ENCODE measurements at places on chromosomes 12 and 14.

GRCh38 chr12:50785406-50786001, 21.6 kb downstream of the ATF1 start:
- no peak for DNase-seq

DNA sequence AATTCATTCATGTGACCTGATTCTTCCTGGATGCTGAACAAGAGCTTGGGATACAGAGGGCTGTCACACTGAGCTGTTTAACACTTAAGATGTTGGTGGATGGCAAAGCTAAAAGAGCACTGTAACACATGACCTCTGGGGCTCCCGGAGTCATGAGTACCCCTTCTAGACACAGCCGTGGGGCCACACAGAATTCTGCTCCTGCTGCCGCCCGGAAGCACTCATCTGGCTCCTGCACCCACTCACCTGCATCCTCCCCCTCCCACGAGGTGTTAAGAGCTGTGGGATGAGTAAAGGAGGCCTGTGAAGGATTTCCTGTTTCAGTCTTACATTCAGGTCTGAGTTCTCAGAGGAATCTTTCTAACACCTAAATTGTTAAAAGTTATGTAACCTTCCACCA, 78.0 kb upstream of the SSTR1 start:
- DNase-seq = no peak

DNA sequence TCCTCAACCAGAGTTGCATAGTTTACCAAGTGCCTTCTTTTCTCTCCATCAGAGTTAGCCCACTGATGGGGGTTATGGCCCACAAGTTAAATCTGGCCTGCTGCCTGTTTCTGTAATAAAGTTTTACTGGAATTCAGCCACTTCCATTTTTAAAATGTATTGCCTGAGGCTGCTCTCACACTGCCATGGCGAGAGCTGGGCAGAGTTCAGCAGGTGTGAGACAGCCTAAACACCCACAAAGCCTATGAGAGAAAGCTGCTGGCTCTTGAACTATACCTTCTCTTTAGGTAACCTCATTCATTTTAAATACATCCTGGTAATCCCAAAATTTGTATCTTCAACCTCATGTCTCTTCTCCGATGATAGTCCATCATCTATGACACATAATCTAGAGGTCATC, 86.1 kb downstream of the BCL2L14 start:
- no peak for DNase-seq

DNA sequence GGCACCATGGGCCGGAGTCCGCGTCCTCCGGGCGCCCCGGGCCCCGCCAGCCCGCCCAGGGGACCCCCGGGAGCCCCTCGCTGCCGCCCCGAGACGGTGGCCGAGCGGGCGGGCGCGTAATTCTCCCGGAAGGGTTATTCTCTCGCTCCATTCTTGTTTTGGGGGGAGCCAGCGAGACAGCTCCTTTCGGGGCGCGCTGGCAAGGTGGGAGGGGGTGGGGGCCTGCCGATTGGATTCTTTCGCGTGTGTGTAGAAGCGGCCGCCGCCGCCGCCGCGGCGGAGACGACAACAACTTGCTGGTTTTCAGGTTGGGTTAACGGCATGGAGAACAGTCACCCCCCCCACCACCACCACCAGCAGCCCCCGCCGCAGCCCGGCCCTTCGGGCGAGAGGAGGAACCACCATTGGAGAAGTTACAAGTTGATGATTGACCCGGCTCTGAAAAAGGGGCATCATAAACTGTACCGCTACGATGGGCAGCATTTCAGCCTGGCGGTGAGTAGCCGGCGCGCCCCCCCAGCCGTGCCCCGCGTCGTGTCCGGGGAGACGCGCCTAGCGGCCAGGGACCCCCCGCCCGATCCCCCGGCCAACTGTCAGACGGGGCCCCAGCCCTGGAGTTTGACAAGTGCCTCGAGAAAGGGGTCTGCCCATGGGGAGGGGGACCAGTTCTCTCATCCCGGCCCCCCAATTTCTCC, 755 bp downstream of the SETD1B start:
- DNase-seq = no peak

GRCh38 chr12:68222326-68222725, 3.3 kb downstream of the IL26 start:
- DNase-seq = no peak

DNA sequence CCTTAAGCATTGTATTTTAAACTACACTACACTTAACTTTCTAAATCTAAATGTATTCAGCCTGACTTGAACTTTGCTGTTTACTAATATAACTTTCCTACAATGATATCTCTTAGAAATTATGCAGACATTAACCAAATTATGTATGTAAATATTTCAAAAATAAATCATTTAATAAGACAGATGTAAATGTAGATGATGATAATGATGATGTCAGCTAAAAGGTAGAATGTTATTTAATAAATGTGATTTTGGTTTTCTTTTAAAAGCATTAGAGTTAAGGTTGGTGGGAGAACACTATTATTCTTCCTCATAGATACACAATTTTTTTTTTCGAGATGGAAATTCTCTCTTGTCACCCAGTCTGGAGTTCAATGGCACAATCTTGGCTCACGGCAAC, 10.1 kb downstream of the TAS2R43 start:
- DNase-seq = no peak

DNA sequence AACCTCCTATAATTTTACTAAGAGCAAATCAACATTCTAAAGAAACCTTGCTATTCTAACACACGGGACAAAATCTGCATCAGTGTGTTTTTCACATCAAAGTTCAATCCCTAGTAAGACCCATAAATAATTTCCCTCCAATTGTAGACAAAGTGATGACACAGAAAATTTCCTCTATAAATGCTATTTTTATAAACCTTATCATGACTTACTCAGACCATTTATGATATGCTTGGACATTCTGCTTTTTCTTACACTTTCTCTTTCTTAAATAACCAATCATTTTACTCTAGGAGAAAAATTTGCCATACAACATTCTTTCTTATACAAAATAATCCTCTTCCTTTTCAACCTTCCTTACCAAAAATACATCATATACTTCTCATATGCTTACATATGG, 67.0 kb downstream of the SDR9C7 start:
- DNase-seq = no peak

DNA sequence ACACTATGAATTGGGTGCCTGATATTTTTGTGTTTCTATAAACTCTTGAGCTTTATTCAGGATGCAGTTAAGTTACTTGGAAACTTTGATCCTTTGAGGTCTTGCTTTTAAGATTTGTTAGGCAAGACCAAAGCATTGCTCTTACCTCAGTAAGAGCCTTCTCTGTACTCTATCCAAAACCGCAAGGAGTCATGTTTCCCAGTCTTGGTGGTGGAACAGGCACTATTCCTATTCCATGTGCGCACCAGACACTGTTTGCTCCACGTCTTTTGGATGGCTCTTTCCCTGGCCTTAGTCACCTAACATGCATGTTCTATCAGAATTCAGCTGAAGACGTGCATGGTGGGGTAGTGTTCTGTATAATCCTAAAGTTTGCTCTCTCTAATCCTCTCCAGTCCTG, 23.5 kb downstream of the CSRP2 start:
- no peak for DNase-seq

GRCh38 chr12:61854902-61855301, 405.3 kb upstream of the USP15 start:
- no peak for DNase-seq

DNA sequence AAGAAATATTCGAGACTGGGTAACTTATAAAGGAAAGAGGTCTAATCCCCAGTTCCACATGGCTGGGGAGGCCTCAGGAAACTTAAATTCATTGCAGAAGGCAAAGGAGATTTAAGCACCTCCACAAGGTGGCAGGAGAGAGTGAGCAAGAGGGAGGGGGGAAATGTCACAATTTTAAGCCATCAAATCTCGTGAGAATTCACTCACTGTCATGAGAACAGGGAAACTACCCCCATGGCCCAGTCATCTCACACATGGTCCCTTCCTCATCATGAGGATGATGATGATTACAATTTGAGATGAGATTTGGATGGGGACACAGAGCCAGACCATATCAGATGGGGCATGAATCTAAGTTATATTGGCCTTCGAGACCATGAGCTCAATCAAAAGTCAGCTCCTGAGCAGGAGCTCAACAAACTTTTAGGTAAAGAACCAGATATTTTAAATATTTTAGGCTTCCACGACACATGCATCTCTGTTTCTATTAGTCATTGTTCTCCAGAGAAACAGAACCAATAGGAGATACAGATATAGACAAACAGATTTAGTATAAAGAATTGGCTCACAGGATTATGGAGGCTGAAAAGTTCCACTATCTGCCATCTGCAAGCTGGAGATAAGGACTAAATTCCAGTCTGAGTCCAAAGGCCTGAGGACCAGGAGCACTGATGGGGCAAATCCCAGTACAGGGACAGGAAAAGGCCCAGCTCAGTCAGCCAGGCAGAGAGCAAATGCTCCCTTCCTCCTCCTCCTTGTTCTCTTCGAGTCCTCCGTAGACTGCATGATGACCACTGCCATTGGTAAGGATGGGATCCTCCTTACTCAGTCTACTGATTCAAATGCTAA, 24.9 kb downstream of the DGLUCY start:
- no peak for DNase-seq

- DNase-seq = no peak
These were observed 37.4 kb downstream of the ISCA2 start for GRCh38 chr14:74531006-74531405.

DNA sequence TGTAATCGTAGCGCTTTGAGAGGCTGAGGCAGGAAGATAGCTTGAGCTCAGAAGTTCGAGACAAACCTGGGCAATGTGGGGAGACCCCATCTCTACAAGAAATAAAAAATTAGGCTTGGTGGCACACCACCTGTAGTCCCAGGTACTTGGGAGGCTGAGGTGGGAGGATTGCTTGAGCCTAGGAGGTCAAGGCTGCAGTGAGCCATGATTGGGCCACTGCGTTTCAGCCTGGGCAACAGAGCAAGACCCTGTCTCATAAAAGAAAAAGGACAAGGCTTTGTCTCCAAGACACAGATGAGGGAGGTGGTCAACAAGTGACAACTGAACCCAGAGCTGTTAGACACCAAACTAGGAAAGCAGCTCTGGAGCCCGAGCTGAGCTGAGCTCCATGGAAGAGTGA, 14.5 kb upstream of the TAMALIN start:
- no peak for DNase-seq

DNA sequence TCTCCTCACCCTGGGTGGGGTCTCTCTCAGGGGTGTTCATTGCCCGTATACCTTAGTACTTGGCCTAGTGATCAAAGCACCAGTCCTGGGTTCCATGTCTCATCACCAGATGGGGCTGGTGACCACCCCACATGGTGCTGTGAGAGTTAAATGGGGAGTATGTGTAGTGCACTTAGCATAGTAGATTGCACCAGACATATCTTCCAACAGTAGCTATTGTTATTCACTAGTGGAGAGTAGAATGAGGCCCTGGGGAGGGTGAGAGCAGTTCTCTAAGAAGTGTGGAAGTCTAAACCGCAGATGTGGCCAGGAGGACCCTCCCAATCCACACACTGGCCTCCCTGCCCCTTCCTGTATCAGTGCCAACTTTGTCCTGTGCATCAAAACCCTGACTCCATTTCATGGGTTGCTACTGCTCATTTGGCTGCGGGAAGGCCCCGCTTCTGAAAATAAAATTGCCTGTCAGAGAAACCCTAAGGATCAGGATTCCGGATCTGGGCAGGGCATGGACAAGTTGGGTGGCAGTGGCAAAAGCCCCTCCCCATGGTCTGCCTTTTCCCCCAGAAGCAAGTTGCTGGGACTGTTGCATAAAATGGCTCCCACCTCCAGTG, 4.4 kb downstream of the CD9 start:
- no peak for DNase-seq

GRCh38 chr12:64780531-64781279, 21.5 kb upstream of the GNS start:
- no peak for DNase-seq

GRCh38 chr12:22286569-22286968, 47.9 kb downstream of the ST8SIA1 start:
- peak; percentile 93 for DNase-seq

- DNase-seq = no peak
These were observed 37.0 kb downstream of the RPH3A start for GRCh38 chr12:112828541-112828940.

GRCh38 chr14:56555921-56556570, 23.6 kb upstream of the TMEM260 start:
- no peak for DNase-seq

DNA sequence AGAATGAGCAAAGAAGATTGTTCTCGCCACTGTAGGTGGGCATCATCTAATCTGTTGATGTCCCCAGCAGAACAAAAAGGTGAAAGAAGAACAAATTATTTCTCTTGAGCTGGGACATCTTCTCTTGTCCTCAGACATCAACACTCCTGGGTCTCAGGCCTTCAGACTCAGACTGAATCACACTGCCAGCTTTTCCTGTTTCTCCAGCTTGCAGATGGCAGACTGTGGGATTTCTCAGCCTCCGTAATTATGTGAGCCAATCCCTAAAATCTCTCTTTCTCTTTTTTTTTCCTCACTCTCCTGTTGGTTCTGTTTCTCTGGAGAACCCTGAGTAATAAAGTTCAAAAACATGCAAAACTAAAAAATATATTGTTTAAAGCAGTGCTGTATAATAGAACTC, 3.7 kb upstream of the TMPRSS12 start:
- DNase-seq = no peak

DNA sequence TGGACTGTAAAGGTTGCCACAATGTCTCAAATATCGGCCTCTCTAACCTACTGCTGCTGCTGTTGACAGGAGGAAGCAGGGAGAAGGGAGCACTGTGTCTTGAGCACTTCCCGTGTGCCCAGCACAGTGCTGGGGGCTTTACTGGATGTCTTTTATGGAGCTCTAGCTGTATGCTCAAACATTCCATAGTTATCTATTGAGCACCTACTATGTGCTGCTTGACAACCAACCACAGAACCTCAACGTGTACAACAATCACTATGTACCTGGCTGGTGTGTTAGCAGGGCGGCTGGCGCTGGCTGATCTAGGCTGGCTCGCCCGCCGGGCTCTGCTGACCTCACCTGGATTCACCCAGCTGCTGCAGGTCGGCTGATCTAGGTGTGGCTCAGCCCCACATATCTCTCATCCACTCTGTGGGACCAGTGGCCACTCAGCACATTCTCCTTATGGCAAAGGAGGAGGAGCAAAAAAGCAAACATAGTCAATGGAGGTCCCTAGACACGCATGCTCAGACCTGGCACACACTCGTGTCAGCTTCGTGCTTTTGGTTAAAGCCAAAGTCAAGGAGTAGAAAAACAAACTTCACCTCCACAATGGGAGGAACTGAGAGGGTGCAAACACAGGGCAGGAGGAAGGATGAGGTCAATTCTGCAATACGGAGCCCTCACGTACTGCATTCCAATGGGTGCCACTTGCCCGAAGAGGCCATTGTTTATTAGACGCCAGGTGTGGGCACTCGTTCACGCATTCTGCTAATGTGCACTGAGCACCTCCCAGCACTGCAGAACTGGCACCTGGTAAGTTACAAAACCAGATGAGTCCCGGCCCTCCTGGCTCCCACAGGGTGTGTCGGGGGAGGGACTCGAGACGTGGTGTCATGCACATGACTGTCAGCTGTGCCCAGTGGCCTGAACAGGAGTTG, 147.2 kb downstream of the SCARB1 start:
- no peak for DNase-seq

GRCh38 chr12:68356060-68356695, 24.0 kb upstream of the MDM1 start:
- no peak for DNase-seq

GRCh38 chr12:75971253-75971652, 60.3 kb downstream of the PHLDA1 start:
- DNase-seq = no peak

GRCh38 chr12:80553316-80553715, 109.3 kb downstream of the PTPRQ start:
- peak; percentile 73 for DNase-seq

All from AG04449 (cell line).